ENCODE measurements at places on chromosomes 5 and 9.

DNA sequence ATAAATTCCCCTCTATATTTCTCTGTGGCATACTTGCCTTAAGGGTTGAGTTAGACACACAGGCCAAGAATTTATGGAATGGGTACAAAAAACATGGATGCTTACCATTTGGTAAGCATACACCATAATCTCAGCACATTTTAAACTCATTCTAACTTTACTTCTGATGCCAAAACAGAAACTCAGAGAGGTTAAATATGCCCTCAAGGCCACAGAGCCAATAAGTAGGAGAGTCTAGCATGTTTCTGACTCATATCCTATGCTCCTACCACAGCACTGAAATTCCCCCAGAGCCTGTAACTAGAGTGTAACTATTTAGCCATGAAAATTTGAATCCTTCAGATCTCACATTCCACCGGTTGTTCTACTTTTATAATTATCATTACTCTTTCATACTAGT, 559.7 kb downstream of the ACTL7B start:
- no peak for DNase-seq

DNA sequence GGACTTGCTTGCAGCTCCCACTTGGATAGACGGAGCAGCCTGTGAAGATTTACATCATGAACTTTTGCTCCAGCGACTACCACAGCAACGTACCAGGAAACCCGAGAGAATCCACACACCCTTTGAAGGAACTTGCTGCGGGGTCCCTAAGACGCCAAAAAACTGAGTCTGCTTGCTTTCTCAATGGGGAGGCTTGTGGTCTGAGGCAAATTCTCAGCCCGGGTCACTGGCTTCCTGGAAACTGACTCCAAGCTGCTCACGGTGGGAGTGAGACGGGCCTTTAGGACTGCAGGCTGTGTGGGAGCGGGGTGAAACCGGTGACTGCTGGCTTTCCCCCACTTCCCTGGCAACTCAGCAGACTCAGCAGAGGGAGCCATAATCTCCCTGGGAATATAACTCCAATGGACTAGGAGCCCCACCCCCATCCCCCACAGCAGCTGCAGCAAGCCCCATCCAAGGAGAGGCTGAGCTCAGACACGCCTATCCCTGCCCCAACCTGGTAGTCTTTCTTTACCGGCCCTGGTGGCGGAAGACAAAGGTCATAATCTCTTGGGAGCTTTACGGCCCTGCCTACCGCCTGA, 466.0 kb downstream of the CAAP1 start:
- DNase-seq: no peak

GRCh38 chr5:22431840-22432239, 421.3 kb downstream of the CDH12 start:
- no peak for DNase-seq

- no peak for DNase-seq
Observed at GRCh38 chr5:179186801-179187200, 126.6 kb downstream of the ZNF354C start.

DNA sequence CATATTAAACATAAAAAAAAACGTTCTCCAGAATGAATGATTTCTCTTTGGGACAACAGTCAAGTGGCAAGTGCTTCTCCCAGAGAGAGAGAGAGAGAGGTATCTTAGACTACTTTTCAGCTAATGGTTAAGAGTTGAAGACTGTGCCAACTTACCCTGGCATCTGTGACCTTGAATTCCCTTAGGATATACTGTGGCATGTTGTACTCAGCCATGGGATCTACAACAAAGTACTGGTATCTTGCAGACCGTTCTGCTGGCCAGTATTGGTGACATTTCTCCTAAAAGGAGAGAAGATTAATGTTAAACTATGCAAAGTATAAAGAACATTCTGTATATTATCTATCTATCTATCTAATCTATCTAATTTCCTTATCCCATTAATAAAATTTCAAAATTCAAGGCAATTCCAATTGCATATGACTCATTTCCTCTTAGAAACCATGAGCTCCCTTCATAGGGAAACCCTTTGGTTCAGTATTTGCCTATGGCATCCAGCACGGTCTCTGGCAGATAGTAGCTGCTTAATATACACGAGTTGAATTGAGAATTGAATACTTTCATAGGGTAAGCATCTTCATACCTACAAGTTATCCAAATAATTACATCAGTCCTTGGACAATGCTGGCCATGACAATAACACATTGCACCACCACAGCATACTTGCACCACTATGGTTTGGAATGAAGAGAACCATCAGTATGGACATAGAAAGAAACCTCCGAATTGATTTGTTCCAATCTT, 539.4 kb upstream of the DMAC1 start:
- no peak for DNase-seq
